ENCODE measurements at places on chromosomes 16 and 17. TPM values are rescaled to one million over a fixed set of nuclear protein-coding genes. Genes with fewer than 3 reads are reported as not detected.

- no peak overlapping the region for H3K27ac ChIP-seq
- DNase-seq: no peak
- H3K4me1 ChIP-seq: no peaks in the 10 kb centered on the region
- no peaks in the 10 kb centered on the region for H3K36me3 ChIP-seq
- no peak overlapping the region for H3K4me3 ChIP-seq
These were observed 526 bp upstream of the MFSD6L start for GRCh38 chr17:8799570-8800212.

EVI2A gene
- total RNA-seq: 18.2 TPM

PYY gene
- not detected for total RNA-seq

SULT1A2 gene
- total RNA-seq: 0.30 TPM

ZPBP2 gene
- 0.19 TPM for total RNA-seq

DNA sequence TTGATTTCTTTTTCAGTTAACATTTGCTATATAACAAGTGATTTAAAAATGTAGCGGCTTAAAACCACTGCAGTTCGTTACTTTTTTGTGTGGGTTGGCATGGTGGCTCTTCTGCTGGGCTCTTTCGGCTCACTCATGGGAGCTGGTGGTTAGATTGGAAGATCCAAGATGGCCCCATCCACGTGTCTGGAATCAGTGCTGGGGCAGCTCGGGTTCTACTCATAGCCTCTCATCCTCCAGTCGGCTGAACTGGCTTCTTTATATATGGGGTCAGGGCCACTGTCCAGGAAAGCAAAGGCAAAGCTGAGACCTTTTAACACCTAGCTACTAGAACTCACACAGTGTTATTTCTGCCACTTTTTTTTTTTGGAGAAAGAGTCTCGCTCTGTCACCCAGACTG is 73.8 kb downstream of the SNX29 start:
- H3K4me1 ChIP-seq: no peaks in the 10 kb centered on the region
- no peaks in the 10 kb centered on the region for H3K27me3 ChIP-seq
- H3K4me3 ChIP-seq: no peak overlapping the region
- no peak overlapping the region for H3K27ac ChIP-seq

- no peaks in the 10 kb centered on the region for H3K36me3 ChIP-seq
- peaks cover 11% of the 10 kb centered on the region for H3K4me1 ChIP-seq
- no peak overlapping the region for H3K4me3 ChIP-seq
- peaks cover 48% of the 10 kb centered on the region for H3K27me3 ChIP-seq
- DNase-seq: no peak
- H3K27ac ChIP-seq: no peak overlapping the region
These were observed 3.0 kb upstream of the SLC6A4 start for GRCh38 chr17:30238387-30239088.
